ENCODE measurements at places on chromosomes 4 and X.
A peak's percentile ranks its signal among the peaks of the same experiment; 100 is the strongest.

- DNase-seq: peak; percentile 28
Measured at GRCh38 chr4:10032625-10033024, 11.3 kb upstream of the SLC2A9 start.

DNA sequence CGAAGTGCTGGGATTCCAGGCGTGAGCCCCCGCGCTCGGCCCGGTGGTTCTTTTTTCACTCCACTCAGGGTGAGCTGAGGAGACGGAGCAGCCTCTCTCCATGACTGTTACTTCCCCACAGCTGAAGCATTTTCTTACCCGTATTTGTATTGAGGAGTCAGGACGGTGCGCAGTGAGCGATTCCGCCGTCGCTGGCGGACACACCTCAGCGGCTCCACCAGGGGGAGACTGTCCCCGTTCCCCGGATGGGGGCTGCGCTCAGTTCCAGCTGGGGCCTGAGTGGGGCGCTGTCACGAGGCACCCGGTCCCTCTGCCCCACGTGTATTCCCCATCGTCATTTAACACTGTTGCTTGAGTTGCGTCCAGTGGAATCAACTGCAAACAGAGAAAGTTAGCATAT, 844.0 kb upstream of the FRG1 start:
- no peak for DNase-seq

DNA sequence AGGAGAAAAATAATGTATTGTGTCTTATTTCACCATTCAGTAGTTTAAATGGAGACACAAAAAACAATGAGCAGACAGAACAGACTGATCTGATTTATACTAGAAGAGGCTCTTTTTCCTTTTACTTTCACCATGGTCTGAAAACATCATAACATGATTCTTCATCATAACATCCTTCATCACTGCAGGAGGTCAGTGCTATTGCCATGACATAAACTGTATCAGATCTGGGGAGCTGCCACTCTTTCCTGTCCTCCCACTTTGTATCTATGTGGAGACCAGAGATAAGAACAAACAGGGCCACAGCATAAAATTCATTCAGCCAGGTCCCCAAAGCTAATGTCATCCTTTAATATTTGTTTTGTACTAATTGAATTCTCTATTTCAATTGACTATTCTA, 25.2 kb downstream of the SOD3 start:
- DNase-seq: no peak

GRCh38 chrX:39261446-39262147, 460.3 kb downstream of the MID1IP1 start:
- DNase-seq: peak; percentile 19

GRCh38 chrX:50579955-50580354, 109.3 kb upstream of the DGKK start:
- DNase-seq: peak; percentile 50

DNA sequence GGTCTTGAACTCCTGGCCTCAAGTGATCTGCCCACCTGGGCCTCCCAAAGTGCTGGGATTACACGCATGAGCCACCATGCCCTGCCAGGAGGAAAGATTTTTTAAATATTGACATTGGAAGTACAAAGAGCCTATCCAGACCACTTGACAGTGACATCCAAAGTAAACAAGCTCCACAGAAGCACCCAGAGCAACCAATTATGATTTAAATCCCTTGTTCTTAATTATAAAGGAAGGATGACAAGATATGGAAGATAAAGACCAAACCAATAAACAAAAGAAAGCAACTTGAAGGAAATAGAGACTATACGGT, 27.7 kb upstream of the RPL34 start:
- DNase-seq: no peak

DNA sequence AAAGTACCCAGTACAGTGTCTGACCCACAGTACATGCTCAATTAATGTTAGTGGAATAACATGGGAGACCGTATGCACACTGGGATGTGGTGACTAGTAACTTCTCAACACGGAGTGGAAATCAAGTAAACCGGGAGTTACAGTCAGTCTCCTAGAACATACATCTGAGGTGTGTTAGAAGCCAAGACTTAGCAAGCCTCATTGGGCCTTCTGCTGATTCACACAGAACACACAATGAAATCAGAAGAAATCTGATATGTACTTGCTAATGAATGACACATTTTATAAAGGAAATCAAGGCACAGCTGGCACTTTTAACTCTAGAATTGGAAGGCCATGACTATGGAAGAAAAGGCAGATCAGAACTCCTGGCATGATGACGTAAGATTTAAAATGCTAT, 13.0 kb downstream of the TRAPPC2 start:
- DNase-seq: no peak

GRCh38 chr4:90542216-90542615, 415.0 kb downstream of the CCSER1 start:
- DNase-seq: no peak

DNA sequence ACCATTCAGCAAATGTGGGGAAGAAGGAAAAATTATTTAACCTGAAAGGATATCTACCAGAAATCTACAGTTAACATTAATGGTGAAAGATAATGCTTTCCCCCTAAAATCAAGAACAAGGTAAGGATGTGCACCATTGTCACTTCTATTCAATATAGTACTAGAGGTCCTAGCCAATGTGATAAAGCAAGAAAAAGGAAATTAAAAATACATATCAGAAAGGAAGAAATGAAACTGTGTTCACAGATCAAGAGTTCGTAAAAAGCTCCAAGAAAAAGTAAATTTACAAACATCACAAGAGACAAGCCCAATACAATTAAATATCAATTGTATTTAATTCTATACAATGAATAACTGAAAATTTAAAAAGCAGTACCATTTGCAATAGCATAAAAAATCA, 57.6 kb downstream of the CNOT6L start:
- no peak for DNase-seq

GRCh38 chrX:34744521-34744920, 87.4 kb upstream of the TMEM47 start:
- DNase-seq: no peak

DNA sequence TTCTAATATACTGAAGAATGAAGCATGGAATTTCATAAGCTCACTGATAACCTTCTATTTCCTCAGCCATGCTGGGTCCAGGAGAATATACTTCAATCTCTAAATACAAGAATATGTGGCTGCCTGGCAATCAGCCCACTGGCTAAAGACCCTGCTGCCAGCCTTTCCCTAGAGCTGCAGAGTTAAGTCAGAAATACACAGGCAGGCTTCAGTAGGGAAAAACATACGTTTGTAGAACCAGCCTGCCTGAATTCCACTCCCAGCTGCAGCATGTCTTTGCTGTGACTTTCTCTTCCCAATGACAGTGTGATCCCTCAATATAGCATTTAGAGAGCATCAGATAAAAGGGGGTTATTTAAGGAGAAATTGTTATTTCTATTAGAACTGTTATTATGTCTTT, 289.1 kb downstream of the PCDH19 start:
- no peak for DNase-seq

DNA sequence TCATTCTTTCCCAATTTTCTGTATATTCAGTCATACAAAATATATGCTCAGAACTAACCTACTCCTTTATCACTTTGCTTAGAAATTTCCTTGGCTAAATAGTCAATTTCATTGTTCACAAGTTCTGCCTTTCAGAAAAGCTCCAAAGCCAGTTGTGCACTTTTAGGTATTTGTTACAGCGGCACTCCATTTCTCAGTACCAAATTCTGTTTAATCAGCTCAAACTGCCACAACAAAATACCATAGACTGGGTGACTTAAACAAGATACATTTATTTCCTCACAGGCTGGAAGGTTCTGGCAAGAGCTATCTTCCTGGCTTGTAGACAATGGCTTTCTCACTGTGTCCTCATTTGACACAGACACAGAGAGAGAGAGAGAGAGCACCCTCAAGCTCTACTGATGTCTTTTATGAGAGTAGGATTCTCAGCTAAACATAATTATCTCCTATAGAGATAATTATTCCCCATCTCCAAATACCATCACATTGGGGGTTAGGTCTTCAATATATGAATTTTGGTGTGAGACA, 188.8 kb upstream of the FSTL5 start:
- no peak for DNase-seq

DNA sequence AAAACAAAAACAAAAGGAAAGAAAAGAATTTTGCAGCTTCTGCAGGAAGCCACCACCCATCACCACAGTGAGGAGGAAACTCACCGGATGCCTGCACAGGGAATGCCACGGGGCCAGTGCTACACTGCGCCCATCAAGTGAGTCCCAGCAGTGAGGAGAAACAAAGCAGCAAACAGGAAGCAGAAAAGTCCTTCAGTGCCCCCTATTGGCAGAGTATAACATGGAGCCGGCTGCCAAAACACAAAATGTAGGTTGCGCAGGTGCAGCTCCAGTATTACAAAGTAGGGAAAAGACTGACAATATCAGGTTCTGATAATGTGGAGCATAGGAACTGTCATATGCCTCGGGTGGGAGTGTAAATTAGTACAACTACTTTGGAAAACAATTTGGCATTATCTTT, 23.3 kb upstream of the SCML2 start:
- DNase-seq: no peak

GRCh38 chr4:28462766-28463700, 1602.4 kb downstream of the STIM2 start:
- no peak for DNase-seq

DNA sequence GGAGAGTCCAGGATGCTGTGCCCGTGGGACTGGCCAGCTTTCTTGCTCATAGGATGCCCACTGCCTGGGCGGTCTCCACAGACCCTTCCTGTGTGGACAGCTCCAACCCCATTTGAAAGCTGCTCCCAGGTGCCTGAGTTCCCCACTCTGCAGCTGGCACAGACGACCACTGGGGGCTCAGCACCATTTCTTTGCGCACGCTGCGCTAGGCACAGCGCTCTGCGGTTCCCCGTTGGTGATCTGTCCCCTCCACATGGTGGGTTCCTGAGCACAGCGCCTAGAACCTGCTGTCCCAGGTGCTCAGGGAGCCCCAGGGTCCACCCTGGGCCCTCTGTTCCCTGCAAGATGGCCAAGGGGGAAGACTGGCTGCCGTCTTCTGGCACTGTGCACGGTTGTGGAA, 45.4 kb upstream of the AFAP1 start:
- DNase-seq: no peak

DNA sequence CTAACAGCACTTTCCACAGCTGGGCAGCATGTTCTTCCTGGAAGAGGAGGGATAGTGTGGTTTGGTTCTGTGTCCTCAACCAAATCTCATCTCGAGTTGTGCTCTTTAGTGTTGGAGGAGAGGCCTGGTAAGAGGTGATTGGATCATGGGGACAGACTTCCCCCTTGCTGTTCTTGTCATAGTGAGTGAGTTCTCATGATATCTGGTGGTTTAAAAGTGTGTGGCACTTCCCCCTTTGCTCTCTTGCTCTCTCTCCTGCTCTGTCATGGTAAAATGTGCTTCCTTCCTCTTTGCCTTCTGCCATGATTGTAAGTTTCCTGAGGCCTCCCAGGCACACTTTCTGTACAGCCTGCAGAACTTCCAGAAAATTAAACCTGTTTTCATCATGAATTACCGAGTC, 133.7 kb upstream of the NDP start:
- no peak for DNase-seq

DNA sequence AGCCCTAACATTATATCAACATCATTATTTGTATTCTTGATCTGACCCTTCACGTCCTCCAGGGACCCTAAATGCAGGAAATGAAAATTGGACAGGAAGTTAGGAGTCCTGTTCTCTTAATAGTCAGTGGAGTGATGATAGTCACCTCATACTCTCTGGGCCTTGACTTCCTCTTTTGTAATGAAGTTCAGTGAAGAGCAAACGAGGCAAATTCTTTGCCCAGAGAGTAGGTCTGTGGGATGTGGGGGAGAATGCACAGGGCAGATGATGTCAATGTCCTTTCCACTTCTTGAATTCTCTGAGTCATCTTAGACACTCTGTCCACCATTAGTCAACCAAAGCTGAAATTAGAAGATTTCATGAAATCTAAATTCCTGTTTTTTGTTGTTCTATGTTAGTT, 17.1 kb upstream of the GPRIN3 start:
- no peak for DNase-seq

DNA sequence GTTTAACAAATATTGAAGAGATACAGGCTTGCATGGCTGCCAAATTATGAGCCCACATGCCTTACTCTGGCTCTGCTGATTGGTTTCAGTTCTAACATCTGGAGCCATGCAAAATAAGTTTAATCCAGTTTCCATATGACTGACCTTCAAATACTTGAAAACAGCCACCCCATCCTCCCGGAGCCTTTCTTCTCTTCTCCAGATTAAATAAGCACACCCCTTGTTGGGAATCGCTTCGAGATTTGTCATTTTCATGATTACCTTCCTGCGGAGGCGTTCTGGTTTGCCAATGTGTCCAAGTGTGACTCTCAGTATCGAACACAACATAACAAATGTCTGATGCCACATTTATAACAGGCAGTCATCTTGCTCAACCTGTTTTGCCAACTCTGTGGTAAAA, 101.6 kb upstream of the JADE1 start:
- DNase-seq: no peak

DNA sequence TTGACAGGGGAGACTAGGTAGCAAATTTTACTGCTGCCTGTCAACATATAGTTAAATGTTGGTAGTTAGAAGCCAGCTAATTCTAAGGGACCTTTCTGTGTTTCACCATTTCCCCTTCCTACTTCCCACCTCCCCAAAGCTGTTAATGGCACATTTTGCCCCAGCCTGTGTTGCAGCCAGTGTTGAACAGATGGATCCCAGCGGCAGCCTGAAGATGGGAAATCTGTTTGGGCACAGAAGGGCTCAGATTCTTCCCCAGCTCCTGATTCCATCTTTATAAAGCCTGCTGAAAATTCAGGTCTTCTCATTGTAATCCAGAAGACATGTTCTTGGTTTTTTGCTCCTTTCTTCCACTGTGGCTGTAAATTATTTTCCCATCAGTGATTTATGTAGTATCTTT, 89.0 kb downstream of the SPRY1 start:
- no peak for DNase-seq

GRCh38 chr4:125323654-125324053, 8.9 kb downstream of the FAT4 start:
- DNase-seq: no peak

DNA sequence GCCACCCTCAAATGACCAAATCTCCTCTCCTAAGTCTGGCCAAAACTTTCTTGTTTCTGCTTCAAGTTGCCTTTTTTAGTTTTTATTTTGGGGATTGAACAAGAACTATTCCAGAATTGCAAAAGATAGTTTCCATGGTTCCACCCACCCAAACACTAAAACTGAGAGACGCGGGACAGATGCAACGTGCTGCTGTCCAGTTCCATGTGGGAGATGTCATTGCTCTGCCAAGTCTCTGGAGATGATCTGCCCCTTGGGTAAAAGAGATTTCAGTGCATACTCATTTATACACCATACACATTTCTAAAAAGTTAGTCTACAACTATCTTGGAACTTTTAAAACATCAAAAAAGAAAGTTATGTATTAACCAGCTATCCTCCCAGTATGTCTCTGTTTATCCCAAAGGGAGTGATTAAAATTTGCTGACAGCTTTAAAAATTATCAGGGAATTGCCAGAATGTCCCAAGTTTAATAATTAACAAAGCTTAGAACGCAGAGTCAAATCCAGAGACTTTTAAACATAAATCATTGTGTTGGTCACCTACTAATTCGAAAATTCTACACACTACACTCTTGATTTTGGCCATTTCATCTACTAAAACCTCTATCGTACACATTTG, 3.2 kb downstream of the MAOB start:
- DNase-seq: no peak

- no peak for DNase-seq
Measured at GRCh38 chrX:19563746-19564145, 48.4 kb upstream of the MAP3K15 start.

GRCh38 chr4:17875402-17876070, 64.8 kb downstream of the NCAPG start:
- no peak for DNase-seq

Measured in Caco-2 (cell line).